ENCODE measurements at places on chromosomes 4 and X.

- DNase-seq = no peak
Observed at GRCh38 chr4:181643466-181643865, 599.7 kb upstream of the TENM3 start.

GRCh38 chrX:109626637-109627036 lies 1.7 kb upstream of the KCNE5 start:
- no peak for DNase-seq

DNA sequence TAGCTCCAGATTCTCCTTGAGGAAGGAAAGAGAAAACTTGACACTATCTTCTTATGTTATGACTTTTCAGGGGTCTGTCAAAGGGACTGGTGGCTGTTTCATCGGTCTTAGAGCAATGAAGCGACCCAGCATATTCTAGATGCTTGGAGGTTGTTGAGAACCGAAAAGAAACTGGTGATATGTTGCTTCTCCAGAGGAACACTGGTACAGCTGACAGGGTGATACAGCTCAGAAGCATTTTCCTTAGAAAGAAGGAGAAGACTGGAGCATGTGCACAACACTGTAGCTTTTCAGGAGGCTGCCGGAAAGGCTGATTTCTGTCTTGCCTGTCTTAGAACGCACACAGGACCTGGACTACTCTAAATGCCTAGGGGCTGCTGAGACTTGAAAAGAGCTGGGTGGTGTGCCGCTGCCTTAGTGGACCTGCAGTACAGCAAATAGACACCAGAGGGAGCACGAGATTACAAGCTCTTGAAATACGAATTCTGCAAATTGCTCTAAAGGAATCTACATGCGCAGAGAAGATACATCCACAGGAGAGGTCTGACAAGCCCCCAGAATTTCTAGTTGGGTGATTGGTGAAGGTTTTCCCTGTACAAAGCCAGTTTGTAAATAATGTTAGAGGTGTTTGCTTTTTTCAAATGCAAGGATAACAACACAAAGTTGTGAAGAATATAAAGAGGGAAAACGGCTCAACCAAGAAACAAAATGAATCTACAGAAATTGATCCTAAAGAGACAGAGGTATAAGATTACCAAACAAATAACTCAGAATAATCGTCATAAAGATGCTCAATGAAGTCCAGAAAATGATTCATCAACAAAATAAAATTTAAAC lies 223.1 kb upstream of the DMD start:
- peak; percentile 33 for DNase-seq

- no peak for DNase-seq
Observed at GRCh38 chr4:153466949-153467896, 1.1 kb downstream of the TMEM131L start.
